ENCODE measurements at places on chromosomes 12 and 14. TPM values are rescaled to one million over a fixed set of nuclear protein-coding genes. Genes with fewer than 3 reads are reported as not detected.

The DEGS2 gene
- 1.7 TPM for total RNA-seq

The KIF5A gene
- total RNA-seq = 0.14 TPM

The RILPL1 gene
- total RNA-seq = 17.9 TPM

The KLHL28 gene
- 12.4 TPM for total RNA-seq

The KRT8 gene
- 223 TPM for total RNA-seq

DNA sequence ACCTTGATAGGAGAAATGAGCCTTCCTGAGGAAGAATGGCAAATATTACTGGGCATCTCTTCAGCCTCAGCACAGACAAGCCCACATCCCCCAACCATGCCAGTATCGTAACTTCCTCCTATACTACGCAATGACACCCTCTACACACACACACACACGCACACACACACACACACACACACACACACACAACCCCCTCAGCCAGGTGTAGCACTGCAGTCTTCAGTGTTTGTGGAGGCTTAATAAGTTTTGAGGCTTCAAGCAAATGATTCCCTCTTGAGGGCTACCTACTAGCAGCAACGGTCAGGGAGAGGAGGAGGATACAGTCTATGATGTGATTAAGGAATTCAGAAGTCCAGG, 1.6 kb downstream of the DGKA start:
- H3K27me3 ChIP-seq = no peaks in the 10 kb centered on the region
- no peak for DNase-seq
- H3K4me1 ChIP-seq = peaks cover 45% of the 10 kb centered on the region
- peaks cover 3% of the 10 kb centered on the region for H3K36me3 ChIP-seq
- peak overlapping the region; percentile 77 for H3K4me3 ChIP-seq
- H3K27ac ChIP-seq = peak overlapping the region; percentile 55

- no peak overlapping the region for H3K27ac ChIP-seq
- no peaks in the 10 kb centered on the region for H3K4me1 ChIP-seq
- no peak for DNase-seq
- H3K36me3 ChIP-seq = no peaks in the 10 kb centered on the region
These were observed 19.2 kb downstream of the DNM1L start for GRCh38 chr12:32698285-32698684.

- H3K4me1 ChIP-seq = peaks cover 4% of the 10 kb centered on the region
These were observed 125.4 kb downstream of the TMX1 start for GRCh38 chr14:51365241-51365965.

- H3K4me3 ChIP-seq = no peak overlapping the region
- no peaks in the 10 kb centered on the region for H3K36me3 ChIP-seq
- H3K27ac ChIP-seq = no peak overlapping the region
- H3K27me3 ChIP-seq = no peaks in the 10 kb centered on the region
- peaks cover 4% of the 10 kb centered on the region for H3K4me1 ChIP-seq
These were observed 250.9 kb upstream of the FOXN3 start for GRCh38 chr14:89667983-89668382.

- no peaks in the 10 kb centered on the region for H3K36me3 ChIP-seq
- H3K27ac ChIP-seq = no peak overlapping the region
- no peak for DNase-seq
- H3K27me3 ChIP-seq = no peaks in the 10 kb centered on the region
These were observed 46.4 kb downstream of the KRT80 start for GRCh38 chr12:52145228-52146088.

GRCh38 chr12:26830783-26831551, 2.0 kb downstream of the ITPR2 start:
- H3K36me3 ChIP-seq = no peaks in the 10 kb centered on the region
- DNase-seq = no peak
- H3K27me3 ChIP-seq = no peaks in the 10 kb centered on the region
- peaks cover 24% of the 10 kb centered on the region for H3K4me1 ChIP-seq

DNA sequence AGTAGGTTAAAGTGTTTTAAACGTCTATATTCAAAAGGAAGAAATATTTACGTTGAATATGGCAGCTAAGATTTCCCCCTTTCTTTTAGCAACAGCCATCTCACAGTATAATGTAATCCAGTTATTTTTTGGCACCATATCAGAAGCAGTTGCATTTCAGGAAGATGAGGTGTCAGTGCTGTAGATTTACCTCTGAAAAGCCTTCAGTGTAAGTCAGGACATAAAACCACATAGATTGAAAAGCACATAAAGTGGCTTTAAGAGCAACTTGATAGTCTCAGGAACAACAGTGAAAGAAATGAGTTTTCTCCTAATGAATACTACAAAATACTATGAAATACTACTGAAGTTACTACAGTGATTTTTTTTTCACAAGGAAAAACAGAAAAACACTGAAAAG, 6.9 kb downstream of the MLH3 start:
- H3K4me1 ChIP-seq = peaks cover 21% of the 10 kb centered on the region
- peaks cover under 1% of the 10 kb centered on the region for H3K36me3 ChIP-seq
- no peak for DNase-seq
- H3K4me3 ChIP-seq = peak overlapping the region; percentile 27
- no peak overlapping the region for H3K27ac ChIP-seq
